Non-pigmented ciliary epithelial cell (primary cell): ENCODE measurements at places on chromosomes 16 and 17.

DNA sequence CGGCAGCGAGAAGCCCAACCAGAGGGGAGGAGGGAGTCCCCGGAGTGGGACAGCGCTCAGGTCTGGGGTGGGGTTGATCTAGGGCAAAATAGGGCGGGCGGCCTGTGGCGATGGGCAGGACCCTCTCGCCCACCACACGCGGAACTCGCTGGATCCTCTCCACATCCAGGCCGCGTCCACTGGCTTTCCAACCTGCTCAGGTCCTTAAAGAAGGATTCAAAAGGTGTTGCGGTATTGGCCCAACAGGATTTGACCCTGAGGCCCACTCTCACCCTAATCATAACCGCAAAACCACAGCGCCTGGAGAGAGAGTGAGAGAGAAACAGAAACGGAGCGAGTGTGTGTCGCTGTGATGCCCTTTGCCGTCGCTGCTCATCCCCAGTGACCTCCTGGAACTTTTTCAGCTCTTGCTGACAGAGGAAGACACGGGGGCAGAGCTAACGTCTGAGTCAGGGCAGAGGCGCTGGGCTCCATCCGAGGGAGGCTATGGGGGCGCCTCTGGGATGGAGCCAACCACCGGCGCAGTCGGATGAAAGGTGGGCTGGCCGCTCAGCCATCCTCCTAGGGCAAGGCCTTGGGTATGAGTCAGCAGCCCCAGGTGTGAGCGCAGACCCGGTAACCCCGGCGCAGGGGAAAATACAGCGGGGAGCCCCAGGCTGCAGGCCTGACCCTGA is 16.7 kb upstream of the OR1F1 start:
- DNase-seq, result no peak

GRCh38 chr16:10964891-10965326 is 20.5 kb downstream of the CLEC16A start:
- DNase-seq, result no peak

DNA sequence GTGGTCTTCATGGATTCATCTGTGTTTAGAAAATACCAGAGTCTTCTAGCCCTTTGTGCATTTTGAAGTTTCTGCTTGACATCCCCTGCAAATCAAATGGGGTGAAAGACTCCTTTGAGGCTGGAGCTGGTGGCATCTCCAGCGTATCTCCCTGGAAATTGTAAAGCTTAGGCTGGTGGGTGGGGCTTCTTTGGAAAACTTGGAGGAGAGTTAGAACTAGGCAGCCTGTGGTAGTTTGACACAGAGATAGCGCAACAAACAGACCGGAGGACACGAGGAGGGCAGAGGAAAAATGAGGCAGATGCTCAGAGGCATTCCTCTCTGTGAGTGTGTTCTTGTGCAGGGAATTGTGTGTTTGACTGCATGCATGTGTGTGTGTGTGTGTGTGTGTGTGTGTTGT is 116.3 kb downstream of the IRX5 start:
- DNase-seq, result no peak

DNA sequence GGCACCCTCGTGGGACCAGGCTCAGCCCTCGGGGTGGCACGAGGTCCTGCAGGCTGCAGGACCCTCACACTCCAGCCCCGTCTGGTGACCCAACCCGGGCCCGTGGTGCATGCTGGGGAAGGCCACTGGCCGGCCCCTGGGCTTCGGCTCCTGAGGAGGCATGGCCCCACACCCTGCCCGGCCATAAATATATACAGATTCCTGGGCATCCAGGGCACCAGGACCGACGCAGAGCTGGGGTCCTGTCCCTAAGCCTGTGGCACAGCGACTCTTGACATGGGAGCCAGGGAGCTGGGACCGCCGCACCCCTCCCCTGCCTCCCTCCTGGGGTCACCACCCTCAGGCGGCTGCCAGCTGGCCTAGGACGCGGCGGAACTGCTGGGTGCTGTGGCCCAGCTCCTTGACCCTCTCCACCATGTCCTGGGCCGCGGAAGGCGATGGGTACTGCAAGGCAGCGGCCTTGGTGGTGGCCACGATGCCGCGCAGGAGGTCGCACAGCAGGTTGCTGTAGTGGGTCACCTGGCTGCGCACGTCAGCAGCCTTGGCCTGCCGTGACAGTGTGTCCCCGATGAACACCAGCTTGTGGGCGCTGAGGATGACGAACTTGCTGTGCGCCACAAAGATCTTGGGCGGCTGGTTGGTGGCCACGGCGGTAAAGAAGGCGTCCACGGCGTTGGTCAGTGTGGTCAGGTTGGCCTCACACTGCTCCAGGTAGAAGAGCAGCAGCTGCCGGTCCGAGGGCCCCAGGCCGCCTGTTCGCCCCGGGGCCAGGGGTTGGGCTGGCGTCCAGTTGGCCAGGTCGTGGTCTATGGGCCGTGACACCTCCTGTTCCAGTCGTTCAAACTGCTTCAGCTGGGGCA is 10.6 kb downstream of the CTRB1 start:
- DNase-seq, result no peak

DNA sequence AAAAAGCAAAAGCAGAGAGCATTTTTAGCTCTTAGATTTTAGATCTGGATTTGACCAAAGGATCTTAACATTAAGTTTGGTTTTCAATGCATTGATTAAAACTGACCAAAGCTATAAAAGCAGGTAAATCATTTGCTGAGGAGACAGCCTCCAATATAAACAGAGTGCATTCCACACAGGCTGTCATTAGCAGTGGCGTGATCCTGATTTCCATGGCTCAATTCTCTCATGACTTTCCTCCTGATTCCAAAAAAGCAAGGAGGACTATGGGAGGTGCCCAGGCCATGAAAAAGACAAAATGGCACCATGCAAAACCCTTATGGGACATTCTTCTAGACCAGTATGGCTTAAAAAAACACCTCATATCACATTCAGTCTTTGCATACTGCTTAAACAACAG is 53.5 kb downstream of the PARN start:
- DNase-seq, result no peak
